ENCODE measurements at places on chromosomes 12 and 14. TPM values are rescaled to one million over a fixed set of nuclear protein-coding genes. Genes with fewer than 3 reads are reported as not detected.

TCL1B gene
- not detected for total RNA-seq

MDGA2 gene
- not detected for total RNA-seq

ERP29 gene
- total RNA-seq, result 71.4 TPM

CSRP2 gene
- 11.7 TPM for total RNA-seq

TMEM63C gene
- 0.77 TPM for total RNA-seq

NXPH4 gene
- total RNA-seq, result 0.20 TPM

MYO1A gene
- total RNA-seq, result 0.15 TPM

SH2B3 gene
- 15.2 TPM for total RNA-seq

PIANP gene
- total RNA-seq, result 0.11 TPM

TAS2R8 gene
- total RNA-seq, result not detected

VDR gene
- 1.1 TPM for total RNA-seq

KICS2 gene
- 8.4 TPM for total RNA-seq

Measured in ovary (tissue), 10 donors.